ENCODE measurements at places on chromosomes 13 and 19.

GRCh38 chr19:16698914-16699313 is 20.7 kb upstream of the NWD1 start:
- DNase-seq: no peak

DNA sequence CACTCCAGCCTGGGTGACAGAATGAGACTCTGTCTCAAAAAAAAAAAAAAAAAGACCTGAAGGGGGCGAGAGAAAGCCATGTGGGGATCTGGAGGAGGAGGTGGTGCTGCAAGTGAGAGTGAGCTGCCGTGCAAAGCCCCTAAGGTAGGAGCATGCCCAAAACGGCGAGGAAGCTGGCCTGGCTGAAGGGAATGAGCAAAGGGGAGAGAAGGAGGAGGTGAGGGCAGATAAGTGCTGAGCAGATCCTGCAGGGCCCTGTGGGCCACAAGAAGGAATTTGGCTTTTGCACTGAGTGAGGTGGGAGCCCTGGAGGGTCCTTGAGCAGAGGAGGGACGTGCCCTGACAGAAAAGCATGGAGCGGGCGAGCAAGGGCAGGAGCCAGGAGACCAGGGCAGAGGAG is 19.4 kb upstream of the ADGRE5 start:
- DNase-seq: no peak

- DNase-seq: no peak
Observed at GRCh38 chr13:93558637-93559036, 332.0 kb downstream of the GPC6 start.

DNA sequence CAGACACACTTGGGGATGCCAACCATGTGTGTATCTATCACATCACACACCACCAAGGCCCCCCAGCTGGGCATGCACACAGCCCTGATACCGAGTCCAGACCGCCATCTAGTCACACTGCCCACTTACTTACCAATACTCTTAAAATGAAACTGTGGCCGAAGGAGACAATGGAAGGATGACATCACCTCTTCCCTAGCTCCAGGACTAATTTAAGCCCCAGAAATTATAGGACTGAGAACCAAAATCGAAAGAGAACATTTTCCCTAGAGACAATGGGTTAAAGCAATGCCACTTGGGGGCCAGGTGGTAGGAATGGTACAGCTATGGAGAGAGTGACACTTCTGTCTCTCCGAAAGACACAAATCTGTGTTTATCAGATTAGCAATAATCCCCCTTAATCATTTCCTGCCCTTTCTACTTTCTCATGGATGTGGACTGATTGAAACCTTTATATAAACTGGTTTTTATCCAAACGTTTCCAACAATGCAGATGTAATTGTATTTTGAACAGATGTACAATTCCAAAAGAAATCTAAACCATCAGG is 663 bp upstream of the GGACT start:
- DNase-seq: no peak

GRCh38 chr13:45004096-45004495 is 14.8 kb downstream of the GPALPP1 start:
- DNase-seq: no peak

DNA sequence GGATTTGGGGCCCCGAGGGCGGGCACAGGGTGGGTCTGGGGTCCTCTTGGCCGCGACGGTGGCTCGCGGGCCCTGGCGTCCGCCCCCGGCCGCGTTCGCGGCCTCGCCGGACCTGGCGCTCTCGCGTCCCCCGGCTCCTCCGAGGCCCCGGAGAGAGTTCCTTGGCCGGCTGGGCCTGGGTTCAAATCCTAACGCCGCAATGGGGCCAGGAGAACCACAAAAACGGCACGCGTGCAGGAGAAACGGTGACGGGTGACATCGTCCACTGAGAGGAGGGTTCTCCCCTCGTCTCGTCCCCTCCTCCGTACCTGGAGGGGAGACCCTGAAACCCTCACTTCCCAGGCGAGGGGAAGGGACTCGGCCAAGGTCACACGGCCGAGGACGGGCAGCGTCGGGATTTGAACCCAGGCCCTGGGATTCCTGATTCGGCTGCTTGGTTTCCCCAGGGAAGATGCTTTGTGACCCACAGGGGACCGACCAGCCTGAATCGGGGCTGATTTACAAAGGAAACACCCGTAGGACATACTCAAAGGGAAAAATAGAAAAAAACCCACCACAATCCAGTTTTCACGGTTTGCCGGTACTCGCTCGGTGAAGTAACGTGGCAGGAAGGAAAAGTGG is 624 bp downstream of the SAFB start:
- no peak for DNase-seq

- DNase-seq: no peak
Observed at GRCh38 chr19:58154287-58154678, 3.7 kb upstream of the ZNF329 start.

DNA sequence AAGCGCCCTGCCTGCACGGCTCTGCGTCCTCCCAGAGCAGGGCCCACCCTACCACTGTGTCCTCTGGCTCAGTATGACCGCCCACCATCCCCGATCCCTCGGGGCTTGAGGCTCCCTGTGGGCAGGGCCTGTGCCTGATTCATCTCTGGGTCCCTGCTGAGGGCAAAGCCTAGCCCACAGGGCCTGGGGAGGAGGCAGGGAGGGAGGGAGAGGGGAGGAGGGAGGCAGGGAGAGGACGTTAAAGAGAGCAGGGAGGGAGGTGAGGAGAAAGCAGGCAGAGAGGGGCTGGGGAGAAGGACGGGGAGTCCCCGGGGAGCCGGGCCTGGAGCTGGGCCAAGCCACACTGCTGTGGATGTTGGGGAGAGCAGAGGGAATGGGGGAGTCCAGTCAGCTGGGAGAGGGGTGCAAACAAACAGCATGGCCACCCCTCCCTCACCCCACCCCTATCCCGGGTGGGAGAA is 4.0 kb upstream of the ERFL start:
- no peak for DNase-seq

GRCh38 chr19:10420444-10421239 is at the start of gene PDE4A:
PDE4A (plus strand) TSS chr19:10420538; CDS start chr19:10420765, 227 bp downstream.
- no peak for DNase-seq

GRCh38 chr19:40294560-40294959 is 9.4 kb upstream of the AKT2 start:
- no peak for DNase-seq

DNA sequence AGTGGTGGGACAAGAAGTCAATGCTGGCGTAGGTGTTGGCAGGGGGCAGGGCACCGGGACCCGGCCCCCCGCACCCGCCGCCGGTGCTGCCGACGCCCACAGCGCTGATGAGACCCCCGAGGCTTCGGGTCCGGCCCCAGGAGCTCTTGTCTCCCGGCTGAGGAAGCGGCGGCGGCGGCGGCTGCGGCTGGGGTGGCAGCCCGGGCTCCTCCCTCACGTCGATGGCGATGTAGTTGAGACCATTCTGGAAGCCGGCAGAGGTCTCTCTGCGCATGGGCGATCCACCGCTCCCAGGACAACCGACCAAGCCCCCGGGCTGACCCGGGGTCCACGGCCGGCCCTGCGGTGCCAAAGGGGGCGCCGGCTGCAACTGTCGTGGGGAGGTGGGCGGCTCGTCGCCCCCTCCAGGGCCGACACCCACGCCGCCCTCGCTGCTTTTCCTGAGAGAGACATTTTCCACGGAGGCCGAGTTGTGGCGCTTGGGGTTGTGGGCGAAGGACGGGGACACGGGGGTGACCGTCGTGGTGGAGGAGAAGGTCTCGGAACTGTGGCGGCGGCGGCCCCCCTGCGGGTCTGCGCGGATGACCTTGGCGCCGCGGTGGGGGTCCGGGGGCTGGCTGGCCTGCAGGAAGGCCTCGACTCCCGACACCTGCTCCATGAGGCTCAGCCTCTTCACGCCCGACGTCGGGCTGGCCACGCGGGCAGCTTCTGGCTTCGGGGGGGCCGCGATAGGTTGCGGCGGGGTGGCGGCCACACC is 4.1 kb downstream of the IRS2 start:
- DNase-seq: no peak

GRCh38 chr19:58123354-58123753 is 25.3 kb upstream of the ZSCAN18 start:
- DNase-seq: no peak

DNA sequence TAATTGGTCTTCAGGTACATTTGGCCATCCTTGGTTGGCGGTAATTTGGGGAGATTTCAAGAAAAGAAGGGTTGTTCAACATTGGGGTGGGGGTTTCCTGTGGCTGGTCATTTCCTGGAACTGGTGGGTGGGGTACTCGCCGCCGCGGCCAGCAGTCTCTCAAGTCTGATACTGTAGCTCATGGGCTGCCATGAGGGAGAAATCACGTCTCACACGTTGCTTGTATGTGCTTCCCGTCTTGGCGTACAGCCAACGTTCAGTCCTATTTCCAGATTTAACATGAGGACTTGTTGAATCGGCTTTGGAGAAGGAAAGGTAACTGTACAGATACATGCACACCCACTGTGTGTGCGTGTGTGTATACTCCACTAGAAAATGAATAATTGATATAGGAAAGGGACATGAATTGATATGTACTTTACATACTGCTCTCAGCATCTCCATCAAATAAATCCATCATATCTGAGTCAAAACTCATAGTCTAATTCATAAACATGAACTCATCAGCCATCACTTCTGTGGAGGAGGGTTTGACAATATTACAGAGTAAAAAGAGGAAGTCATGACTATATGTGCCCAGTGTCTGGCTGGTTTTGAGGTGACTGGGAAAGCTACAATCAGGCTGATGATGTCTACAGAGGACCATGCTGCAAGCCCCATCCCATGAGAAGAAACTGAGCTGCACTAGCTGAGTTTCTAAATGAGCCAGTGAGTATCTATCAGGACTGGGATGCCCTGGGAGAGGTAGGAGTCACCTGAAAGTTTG is 418.1 kb downstream of the TSHZ3 start:
- no peak for DNase-seq

DNA sequence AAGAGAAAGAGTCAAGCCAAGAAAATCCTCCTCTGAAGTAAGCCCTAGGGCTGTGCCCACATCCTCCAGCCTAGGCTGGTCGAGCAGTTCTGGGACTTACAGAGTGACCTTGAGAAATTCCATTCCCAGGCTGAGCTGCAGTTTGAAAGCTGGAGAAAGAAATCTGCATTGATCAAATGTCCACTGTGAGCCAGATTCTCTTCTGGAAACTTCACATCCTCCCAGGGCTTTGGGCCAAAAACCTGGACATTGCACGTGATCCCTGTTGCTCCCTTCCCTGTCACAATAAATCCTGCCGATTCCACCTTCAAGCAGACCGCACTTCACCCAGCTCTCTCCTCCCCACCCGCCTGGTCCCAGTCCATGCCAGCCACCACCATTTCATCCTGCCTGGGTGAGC is 15.7 kb downstream of the TMEM143 start:
- no peak for DNase-seq

- peak; percentile 36 for DNase-seq
Observed at GRCh38 chr13:24274452-24275021, 34.8 kb upstream of the C1QTNF9 start.

- no peak for DNase-seq
Observed at GRCh38 chr13:29959603-29960002, 109.2 kb upstream of the UBL3 start.

DNA sequence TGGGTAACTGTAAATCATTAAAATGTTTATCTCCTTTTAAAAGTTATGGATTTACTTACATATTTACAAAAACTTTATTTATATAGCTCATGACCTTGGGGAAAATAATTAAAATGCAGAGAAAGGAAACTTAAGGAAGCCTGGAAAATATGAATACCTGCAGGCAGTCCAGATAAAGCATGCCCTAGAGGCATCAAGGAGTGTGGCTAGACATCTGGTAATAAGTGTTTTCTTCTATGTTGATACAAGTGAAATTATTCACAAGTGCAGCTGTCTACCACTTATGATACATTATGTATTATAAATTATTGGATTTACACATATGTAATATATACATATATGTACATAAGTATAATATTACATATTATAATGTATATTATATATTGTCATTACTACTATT is 207.9 kb downstream of the LMO7 start:
- DNase-seq: no peak
